Activated CD4-positive, alpha-beta memory T cell treated with anti-CD3 and anti-CD28 coated beads, Interleukin-2, amount 10 ng/mL, durations not matched to agents 7 days and 5 days (primary cell): ENCODE measurements at places on chromosomes 12 and 14. TPM values are rescaled to one million over a fixed set of nuclear protein-coding genes. Genes with fewer than 3 reads are reported as not detected.

The TMEM229B gene
- 13.3 TPM for total RNA-seq

The STAC3 gene
- total RNA-seq: 4.1 TPM

The SYCP3 gene
- total RNA-seq: 0.28 TPM

The TAS2R46 gene
- 0.43 TPM for total RNA-seq

GRCh38 chr12:66087365-66087943, 43.1 kb downstream of the LLPH start:
- DNase-seq: peak; percentile 52

GRCh38 chr14:74257078-74257940, 18.1 kb downstream of the VSX2 start:
- peak; percentile 64 for DNase-seq

GRCh38 chr14:81682701-81683100, 149.0 kb upstream of the SEL1L start:
- DNase-seq: no peak

DNA sequence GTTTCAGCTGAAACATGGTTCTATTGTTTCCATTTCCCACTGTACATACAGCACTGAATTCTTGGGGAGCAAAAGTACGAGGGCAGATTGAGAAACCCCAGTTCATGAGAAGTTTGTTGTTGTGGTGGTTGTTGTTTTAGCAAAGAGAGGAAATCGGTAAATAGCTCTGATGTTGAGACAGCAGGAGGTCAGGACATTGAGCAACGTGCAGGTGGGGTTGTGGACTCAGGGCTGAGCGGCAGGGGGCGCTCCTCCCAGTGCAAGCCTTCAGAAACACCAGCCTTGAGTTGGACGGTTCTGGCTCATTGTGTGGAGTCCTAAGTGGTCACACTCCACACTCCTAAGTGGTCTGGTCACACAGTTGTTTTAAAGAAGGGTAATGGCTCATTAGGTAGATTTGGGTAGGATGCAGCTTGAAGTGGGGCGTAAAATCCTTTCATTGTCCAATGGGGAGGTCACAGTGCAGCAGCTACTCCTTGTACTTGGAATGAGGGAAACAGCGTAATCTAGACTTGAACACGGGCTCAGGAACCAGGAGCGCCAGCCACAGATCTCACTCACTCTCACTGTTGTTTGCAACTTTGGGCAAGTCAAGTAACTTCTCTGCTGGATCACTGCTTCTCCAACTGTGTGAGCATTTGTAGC, 14.5 kb upstream of the PWP1 start:
- DNase-seq: peak; percentile 61

The SCNN1A gene
- total RNA-seq: 0.78 TPM

The SLC38A4 gene
- total RNA-seq: not detected

DNA sequence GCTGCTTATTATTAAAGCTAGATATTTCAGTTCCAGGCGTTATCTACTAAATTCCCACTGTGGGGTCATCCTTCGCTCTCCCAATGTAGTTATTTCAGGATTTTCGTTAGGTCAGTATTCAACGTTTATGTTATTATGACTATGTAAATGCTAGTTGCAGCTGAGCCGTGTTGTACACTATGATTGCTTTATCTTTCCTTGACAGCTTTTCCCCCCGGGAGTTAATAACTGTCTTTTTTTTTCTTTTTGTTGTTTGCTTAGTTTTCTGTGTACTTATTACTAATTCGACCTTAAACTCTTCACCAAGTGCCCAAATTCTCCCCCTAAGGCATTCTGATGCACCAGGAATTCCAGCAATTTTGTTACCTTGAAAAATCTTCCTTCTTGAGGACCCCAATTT, 48.5 kb downstream of the SUDS3 start:
- DNase-seq: no peak

The PHETA1 gene
- total RNA-seq: 0.93 TPM

GRCh38 chr14:20428010-20428365, 8.0 kb downstream of the KLHL33 start:
- DNase-seq: no peak

DNA sequence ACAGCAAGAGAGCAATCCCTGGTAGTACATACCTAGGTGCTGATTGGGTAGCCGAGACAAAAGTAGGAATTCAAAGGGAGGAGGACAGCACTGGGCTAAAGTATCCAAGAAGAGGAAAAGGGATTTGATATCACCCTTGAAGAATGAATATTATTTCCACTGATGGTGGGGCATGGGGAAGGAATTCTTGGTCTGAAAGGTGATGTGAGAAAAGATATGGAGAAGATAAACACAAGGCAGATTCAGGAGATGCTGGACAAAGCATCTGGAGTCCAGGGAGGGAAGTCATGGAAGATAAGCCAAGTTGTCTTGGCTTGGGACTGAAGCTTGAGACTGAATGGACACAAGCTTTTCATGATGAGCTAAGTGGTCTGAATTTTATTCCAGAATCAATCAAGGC, 194.0 kb downstream of the EGLN3 start:
- no peak for DNase-seq

GRCh38 chr12:122036153-122036552, 14.5 kb downstream of the BCL7A start:
- DNase-seq: no peak

DNA sequence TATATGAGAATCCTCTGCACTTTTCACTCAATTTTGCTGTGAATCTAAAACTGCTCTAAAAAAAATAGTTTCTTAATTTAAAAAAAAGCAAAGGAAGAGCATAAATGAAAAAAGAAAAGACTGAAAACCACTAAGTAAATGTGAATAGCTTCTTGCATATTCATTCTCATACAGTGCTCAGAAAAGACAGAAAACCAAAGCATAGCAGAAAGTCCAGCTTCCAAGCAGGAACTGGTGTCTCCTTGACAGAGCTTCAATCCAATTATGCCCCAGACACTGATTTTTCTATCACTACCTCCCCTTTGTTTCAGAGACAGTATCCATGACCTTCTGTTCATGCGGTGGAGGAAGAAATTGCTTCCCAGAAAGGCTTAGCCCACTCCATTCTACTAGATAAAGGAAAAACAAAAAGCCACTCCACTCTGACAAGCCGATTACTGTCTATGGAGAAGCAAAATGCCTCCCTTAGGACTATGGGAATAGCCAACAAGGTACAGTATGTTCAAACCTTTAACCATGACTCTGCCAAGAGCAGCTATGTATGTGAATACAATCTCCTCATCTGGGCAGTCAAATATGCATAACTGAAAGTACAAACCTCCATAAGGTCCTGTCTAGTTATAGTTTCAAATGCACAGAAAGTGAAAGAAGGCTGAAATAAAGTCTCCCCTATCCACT, 40.6 kb downstream of the ATF7 start:
- no peak for DNase-seq

The MUCL1 gene
- not detected for total RNA-seq

The IAPP gene
- not detected for total RNA-seq

The CCDC196 gene
- not detected for total RNA-seq

DNA sequence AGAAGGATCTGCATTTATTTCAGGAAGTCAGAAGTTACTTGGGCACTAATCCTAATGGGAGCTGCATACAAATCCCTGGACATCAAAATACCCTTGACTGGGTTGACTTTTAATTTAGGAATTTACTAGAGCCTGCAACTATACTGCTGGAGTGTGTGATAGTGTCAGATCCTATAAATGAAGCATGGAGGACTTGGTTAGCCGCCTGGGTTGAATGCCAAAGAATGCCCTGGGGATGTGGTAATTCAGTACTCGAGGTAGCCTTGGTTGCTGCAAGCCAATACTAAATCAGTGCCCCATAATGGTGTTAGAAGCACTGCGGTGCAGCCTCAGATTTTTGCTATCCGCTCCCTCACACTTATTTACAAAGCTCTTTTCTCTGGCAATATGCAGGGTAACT, 184.9 kb downstream of the CAPZA3 start:
- no peak for DNase-seq

DNA sequence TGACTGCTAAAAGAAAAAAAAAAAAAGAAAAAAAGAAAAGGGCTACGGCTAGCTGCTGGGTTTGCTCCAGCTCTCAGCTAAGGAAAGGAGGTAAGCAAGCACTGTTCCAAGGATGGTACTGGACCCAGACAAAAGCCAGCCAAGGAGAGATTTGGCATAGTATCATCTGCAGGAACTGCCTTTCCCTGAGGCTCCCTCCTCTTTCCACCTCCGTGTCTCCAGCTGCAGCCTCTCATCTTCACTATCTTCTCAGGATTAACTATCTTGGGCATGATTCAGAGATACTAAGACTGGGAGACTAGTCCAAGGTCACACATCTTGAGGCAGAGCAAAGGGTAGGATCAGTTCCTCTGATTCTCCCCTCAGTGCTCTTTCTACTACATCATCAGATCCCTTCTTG, 6.0 kb downstream of the KITLG start:
- DNase-seq: no peak

DNA sequence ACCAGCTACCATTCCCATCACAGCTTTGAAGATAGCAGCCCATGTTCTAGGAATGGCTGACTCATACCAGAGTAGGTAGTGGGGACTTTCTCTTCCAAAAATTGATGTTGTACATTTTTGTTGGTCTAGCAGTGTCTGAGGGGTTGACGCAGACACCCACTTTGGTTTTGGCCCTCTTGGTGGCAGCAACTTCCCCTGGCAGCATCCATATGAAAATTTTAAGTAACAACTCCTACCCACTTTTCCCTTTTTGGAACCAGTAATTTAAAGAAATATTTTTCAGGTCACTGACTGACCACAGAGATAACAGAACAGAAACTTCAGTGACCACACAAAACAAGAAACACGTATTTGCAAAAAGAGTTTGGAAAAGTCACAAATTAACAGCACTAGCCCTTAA, 162.0 kb upstream of the TMCC3 start:
- no peak for DNase-seq

DNA sequence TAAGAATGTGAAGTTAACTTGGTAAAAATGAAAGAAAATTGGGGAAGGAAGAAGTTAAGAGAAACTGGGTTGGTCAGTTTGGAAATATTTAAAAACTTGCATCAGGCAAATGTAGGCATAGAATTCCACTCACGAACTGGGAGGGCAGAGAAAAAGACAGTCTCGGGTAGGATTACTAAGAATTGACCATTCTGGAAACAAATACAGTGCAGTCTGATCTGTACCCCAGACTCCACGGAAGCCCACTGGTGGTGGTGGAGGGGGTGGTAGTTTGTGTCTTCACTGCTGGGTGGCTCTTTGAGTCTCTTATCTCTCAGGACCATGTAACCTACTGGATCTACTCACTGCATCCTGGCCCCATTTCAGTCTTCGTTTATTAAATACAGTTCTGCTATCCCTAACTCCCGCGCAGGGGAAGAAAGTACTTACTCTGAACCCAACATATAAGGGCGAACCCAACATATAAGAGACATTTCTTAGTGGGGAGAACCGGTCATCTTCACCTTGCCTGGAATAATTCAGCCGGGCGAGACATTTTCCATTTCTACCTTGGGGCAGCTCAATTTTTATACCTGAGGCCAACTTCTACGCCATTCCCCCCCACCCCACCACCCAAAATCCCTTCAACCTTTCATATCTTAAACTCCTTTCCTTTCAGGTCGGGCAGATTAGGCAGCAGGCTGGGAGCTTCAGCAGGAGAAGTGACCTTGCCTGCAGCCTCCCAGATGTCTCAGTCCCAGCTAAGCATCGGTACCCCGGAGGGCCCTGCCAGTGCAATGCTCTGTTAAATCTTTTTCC, 1.7 kb downstream of the SLC2A3 start:
- DNase-seq: no peak

The PLEKHD1 gene
- total RNA-seq: 0.15 TPM

The ITPR2 gene
- total RNA-seq: 31.7 TPM

- DNase-seq: no peak
These were observed 228.8 kb upstream of the TBX3 start for GRCh38 chr12:114912811-114913210.

The SLC39A2 gene
- not detected for total RNA-seq

- DNase-seq: no peak
These were observed 436 bp downstream of the VPS33A start for GRCh38 chr12:122265886-122266229.

GRCh38 chr12:116303929-116304328, 26.4 kb upstream of the MED13L start:
- DNase-seq: no peak

GRCh38 chr12:124410354-124411175, 115.7 kb downstream of the RFLNA start:
- DNase-seq: no peak

The EGLN3 gene
- 12.0 TPM for total RNA-seq

The PDE6H gene
- not detected for total RNA-seq

GRCh38 chr12:53984901-53985691, at the start of gene HOXC10:
HOXC10 (plus strand) TSS chr12:53985146; CDS start chr12:53985260, 114 bp downstream.
- peak; percentile 88 for DNase-seq

DNA sequence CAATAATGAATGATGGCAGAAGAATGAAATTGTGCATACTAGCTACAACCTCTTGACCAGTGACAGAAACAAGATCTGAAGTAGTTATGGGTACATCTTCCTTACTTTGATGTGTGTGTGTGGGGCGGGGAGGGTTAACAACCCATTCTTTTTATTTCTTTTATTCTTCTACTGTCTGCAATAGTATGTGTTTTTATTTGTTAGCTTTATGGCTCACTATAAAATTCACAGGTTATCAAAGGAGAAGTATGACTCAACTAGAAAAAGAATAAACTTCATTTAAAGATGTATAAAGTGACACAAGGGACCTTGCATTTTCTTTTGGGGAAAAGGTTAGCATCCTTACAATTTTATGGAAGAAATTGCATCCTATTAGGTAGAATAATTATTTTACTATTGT, 430.5 kb downstream of the DAD1 start:
- DNase-seq: no peak

DNA sequence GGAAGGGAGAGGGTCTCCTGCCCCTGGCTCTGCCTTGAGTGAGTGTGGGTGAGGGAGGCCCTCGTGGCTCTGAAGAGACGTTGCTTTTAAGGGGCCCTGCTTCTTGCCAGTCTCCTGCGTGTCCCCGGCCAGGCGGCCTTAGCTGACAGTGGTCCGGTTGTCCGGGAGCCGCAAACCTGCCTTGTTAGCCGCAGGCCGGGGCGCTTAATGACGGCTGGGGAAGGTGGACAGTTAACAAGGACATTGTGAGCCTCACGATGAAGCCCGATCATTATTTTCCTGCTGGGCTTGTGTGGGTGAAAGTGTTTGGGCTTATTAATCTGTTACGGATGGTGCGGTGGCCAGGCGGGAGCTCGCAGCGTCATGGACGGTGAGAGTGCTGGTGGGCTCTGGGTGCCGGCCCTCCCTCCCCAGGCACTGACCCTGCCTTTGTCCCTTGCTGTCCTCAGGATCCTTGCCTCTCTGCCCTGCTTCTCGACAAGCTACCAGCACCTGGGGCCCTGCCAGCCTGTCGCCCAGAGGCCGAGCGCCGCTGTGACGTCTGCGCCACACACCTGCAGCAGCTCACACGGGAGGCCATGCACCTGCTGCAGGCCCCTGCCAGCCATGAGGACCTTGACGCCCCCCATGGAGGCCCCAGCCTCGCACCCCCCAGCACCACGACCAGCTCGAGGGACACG, 13.3 kb downstream of the KIF26A start:
- DNase-seq: no peak

The WNT5B gene
- 1.4 TPM for total RNA-seq

DNA sequence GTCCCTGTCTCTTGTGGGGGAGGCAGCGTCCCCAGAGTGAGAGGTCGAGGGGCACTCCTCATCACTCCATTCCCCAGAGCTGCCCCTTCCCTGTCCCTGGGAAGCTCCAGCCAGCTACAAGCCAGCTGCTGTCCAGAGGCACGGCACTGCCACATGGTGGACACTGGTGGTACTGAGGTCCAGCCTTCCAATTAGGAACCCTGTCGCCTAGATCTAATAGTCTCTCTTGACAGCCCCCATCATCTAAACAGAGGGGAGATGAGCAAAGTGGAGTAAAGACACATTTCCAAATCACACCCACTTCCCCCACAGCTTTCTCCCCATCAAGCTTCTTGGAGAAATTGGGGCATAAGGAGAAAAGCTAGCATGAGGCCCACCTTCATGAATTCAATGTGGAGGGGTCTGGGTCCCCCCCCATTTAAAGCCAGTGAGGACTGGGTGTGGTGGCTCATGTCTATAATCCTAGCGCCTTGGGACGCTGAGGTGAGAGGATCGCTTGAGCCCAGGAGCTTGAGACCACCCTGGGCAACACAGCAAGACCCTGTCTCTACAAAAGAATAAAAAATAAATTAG, 2.1 kb upstream of the INHBE start:
- DNase-seq: peak; percentile 62
